Right renal pelvis (tissue), 4 donors: ENCODE measurements at places on chromosomes 6 and 20.

DNA sequence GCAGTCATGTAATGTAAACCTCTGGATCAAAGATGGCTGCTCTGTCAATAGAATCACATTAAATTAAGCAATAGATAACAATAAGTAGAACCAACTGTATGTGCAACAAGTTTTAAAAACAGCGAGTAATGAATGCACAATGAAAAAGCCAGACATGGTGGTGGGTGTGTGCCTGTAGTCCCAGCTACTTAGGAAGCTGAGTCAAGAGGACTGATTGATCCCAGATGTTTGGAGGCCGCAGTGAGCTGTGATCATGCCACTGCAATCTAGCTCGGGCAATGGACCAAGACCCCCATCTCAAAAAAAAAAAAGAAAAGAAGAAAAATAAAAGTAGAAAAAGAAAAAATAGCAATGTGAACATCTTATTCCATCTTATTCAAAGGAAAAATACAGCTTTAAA, 558.7 kb upstream of the MMS22L start:
- no peak for DNase-seq

DNA sequence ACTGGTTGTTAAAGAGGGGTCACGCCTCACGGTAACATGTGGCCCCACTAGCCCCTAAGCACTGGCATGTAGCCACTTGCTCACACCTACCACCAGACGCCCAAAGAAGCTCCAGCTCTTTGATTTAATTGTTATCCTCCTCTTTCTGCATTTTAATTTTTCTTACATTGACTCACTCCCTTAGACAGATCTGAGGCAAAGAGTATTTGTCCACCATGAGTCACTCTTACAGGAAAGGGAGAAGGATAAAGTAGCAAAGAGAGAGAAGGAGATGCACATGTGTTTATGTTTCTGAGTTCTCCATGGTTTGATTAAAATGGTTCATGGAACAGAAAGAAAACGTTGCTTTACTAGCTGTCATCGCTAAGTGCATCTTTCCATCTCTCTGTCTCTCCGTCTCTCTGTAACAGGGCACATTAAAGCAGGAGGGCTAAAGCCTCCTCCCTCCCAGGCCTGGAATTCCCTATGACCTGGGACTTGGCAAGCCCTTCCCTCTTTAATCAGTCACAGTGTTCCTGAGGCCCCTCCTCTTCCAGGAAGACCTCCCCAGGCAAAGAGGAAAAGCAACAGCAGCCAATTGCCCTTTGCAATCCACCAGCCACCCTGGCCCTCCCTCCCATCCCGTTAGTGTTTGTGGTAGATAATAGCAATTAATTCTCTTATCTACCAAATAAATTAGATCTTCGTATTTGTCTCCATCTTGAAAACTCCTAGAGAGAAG, 112.8 kb upstream of the TSHZ2 start:
- no peak for DNase-seq

DNA sequence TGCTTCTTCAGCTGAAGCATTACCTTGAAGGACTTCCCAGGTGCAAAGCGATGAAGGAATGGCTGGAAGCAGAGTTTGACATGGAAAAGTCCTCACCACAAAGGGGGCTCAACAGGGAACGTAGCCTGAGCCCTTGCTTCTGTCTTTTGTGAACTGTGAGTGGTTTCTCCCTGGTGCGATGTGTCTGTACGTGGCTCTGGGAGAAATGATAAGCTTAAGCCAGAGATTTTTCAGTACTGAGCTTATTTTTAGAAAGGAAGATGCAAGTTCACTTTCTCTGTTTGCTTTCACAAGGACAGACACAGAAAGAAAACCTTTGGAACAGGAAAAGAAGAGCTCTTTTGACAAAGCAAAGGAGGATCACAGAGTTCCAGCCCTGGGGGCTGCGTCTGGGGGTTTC, 79.4 kb downstream of the DACT2 start:
- DNase-seq = no peak

GRCh38 chr6:158361961-158362669, 49.9 kb downstream of the TULP4 start:
- no peak for DNase-seq

DNA sequence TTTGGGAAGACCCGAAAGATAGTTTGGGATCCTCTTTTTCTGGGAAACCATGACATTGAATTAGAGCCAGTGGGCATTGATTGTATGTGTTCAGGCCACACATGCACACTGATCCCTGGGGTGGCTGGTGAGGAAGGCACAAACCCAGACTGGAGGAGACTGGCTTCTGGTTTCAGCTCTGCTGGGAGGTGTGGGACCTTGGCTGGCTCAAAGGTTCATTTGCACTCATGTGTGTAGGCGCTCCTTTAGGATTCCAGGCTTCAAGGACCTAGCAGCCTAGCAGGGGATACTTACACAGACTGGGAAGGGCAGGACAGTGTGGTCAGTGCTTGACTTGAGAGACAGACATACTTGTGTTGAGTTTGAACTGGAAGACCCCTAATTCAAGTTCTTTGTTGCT, 7.2 kb downstream of the RIN2 start:
- DNase-seq = no peak

- DNase-seq = no peak
Observed at GRCh38 chr6:52336919-52337561, 24.9 kb upstream of the PAQR8 start.

DNA sequence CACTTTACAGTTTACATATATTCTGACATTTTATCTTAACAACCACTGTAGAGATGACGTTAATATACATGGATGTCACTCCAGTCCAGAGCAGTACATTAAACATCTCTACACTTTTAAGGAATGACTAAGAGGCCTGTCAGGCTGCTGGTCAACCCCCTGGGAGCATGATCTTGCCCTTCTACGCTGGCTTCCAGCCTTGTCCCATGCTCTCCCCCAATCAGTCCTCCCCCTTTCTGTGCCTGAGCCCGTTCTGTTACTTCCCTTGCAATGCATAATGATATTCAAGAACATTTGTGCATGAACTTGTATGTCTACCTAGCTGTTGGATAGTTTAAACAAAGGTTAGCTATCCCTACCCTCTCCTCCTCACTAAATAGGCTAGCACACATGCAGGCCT, 40.5 kb upstream of the PLCB4 start:
- DNase-seq = no peak

- DNase-seq = no peak
Observed at GRCh38 chr6:161227004-161227960, 46.6 kb downstream of the AGPAT4 start.

DNA sequence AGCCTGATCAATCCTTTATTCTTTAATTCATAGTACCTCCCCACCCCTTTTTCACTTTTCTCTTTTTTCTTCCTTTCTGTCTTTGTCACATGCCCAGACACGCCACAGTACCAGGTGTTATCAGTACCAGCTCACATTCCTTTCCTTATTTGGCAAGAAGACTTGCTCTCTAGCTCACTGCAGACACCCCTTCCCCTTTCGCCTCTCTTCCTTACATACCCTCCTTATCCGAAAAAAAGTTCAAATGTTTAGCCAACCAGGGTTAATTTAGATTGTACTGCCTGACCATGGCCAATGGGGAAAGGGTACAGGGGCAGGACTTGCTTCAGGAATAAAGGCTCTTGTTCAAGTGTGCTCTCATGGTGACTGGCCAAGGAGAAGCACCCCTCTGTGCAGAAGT, 9.3 kb upstream of the SIRPB2 start:
- no peak for DNase-seq

GRCh38 chr6:74657011-74657410, 548.8 kb downstream of the COL12A1 start:
- no peak for DNase-seq

DNA sequence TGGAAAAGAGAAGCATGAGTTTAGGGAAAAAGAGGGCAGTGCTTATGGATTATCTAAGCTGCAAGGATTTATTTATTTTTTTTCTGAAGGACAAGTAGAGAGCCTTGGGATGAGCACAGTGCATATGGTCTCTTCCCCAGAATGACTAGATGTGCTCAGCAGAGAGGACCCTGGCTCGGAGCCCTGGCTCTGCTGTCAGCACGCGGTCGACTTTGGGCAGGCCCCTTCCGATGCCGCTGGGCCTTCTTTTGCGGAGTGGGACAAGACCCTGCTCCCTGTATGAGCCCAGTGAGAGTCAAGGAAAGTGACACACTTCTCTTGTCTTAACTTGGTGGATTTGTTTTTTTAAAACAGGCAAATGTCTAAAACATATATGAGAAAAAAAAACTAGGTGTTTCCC, 51.4 kb downstream of the LRRC1 start:
- DNase-seq = no peak

GRCh38 chr6:62803094-62803493, 408.2 kb upstream of the FKBP1C start:
- no peak for DNase-seq

DNA sequence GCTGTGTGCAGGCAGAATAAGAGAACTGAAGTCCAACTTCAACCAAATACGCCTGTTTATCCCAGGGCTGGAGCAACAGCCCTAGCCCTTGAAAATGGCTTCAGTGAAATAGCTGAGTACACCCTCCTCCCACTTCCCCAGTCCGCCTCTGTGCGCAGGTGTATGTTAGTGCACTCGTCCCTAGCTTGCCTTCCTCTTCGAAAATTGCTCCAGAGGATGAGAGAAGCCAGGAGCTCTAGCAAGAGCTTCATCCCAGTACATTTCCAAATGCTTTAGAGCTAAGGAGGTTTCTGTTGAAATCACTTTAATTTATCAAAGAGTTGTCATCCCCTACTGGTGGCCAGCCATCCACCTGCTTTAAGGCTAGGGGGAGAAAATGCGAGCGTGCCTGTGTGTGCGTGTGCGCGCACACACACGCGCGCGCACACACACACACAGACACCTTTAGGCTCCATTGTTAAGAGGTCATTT, 5.4 kb upstream of the POU3F2 start:
- DNase-seq = no peak

GRCh38 chr6:4533576-4533975, 242.6 kb upstream of the CDYL start:
- DNase-seq = no peak

DNA sequence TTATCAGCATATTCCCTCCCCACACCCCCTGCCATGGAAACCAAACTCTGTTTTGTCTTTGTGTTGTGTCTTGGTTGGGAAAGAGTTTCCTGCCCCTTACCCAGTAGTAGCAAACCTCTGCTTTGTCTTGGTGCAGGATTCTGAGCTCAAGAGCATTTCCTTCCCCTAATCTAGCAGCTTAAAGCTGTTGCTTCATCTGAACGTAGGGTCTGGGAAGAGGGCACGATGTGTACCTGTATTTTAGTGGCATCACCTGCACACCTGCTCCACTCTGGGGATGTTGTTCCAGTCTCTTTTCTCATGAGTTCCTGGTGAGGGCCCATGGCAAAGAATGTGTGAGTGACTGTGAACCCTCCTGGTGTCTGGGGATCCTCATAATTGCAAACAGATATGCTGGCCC, 164.7 kb downstream of the SCP2D1 start:
- no peak for DNase-seq

GRCh38 chr6:4134841-4135664, at the start of gene ECI2:
Gene ECI2 (minus strand): TSS chr6:4135575. CDS start chr6:4135560, 15 bp downstream.
- peak; percentile 71 for DNase-seq

DNA sequence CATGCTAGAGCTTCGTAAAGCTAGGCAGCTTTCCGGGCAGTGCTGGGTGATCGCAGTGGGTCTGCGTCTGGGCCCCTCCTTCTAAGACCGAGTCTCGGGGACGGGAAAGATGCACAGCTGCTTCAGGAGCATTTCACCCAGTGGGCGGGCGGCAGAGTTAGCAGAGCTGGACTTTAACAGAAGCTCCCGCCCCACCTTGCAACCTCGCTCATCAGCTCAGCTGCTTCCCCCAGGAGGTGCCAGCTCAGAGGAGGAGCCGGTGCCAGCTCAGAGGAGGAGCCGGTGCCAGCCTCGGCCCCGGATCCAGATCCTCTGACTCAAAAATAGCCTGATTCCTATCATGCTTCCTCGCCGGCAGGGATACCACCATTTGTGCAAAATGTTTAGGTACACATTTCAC, 94.5 kb upstream of the RPS6KA2 start:
- no peak for DNase-seq

DNA sequence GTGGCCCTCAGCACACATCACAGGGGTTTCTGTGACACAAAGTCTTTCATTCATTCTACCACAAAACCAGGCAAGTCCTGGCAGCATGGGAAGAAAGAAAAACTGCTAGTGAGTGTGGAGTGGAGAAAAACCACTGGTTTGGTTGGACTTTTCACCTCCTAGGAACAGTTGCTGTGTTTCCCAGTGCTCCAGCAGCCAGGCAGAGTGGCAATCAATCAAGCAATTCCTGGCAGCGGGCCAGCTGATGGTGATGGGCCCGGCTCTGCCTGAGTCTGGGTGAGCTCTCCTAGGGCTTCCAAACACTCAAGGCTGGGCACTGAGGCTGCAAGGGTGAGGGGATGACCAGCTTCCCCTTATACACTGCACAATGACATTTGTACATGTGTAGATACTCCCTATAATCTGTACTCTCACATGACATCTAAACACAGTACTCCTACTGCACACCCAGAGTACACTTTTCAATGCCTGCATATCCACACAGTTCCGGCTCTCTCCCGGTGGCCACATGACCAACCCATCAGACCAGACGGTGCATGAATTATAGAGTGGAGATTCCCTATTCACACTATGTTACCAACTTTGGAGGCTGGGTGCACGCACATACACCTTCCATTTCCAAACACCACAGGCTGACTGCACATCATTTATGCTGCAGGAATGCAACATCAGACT, 156.6 kb downstream of the UNC5CL start:
- DNase-seq = no peak

GRCh38 chr6:126781582-126781981, 336.9 kb upstream of the RSPO3 start:
- DNase-seq = no peak

- no peak for DNase-seq
Observed at GRCh38 chr20:23541776-23542175, 26.5 kb downstream of the CST9L start.

DNA sequence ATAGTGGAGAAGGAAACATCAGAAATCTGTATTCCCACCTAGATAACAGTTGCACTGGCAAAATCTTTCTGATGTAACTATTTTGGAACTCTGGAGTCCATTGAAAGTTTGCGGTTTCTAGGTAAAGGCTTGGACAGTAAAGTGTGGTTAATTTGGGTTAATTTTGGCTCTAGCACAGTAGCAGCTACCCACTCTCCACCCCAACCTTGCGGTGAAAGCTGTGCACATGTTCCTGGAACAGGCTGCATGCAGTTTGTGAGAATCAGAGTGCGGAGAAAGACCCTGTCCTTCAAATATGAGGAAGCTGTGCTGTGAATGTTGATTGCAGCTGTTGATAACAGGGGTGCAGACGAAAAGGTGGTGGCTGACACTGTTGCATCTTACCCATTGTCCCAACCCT, 38.4 kb downstream of the SMOC2 start:
- DNase-seq = no peak

DNA sequence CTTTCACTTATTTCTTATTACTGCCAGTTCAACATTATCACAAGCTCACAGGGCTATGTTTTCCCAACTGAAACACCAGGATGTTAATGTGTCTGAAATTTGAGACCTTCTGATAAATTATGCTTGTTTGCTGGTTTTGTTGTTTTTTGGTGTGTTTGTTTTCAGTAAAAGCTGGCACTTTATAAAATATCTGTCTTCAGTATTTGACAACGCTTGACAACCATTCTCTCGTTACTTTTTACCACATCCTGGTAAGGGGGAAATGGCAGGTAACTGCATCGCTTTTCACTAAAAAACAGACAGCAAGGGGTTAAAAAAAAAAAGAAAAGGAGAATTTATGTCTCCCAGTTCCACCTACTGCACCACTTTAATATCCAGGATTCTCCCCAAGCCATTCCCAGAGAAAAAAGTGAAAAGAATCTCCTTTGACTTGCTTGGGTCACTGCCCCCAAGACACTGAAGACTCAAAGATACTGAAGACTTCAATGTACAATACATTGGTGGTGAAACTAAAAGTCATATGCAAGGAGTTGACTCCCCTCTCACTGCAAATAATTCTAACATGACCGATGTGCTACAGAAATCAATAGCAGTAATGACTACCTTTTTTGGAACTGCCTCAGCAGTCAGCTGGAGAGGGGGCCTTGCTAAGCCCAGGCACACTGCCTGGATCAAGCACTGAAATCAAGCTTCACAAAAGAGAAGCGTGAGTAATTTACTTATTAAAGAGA, 88.9 kb downstream of the HIVEP2 start:
- DNase-seq = no peak
